ENCODE measurements at places on chromosomes 12 and 14.

GRCh38 chr12:45400991-45401390, 185.1 kb downstream of the ANO6 start:
- DNase-seq: no peak

- DNase-seq: no peak
Measured at GRCh38 chr14:61602733-61603077, 92.6 kb upstream of the HIF1A start.

DNA sequence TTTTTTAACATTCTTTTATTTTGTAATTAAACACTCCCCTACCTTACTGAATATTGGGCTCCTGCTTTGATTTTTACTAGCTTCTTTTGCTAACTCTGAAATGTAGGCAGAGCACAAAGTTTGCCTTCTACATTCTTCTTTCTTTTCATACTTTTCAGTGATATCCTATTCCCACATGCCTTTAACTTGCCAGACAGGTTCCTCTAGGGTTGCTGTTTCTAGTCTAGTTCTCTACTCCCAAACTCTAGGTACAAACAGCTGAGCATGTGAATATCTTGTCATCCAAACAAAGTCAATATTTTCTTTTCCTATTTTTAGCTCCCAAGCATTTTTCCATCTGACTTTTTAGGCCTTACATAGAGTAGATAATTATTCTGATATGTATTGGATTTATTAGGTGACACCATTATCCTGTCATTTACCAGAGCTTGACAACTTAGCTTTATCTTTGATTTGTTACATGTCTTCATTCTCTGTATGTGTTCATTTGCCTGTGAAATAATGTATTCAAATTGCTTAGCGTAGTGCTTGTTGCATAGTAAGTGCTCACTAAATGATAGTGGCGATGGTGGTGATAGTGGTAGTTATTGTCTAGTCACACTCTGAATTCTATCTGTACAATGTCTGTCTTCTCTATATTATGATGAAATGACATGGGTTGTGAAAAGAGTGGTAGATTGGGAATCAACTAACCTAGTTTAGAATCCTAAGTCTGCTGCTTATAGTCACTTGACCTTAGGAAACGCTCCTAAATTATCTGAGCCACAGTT, 73.6 kb upstream of the DNM1L start:
- DNase-seq: no peak

GRCh38 chr12:2764398-2764797, 30.4 kb upstream of the FKBP4 start:
- DNase-seq: no peak

- no peak for DNase-seq
Measured at GRCh38 chr12:98154850-98155249, 360.5 kb upstream of the TMPO start.

GRCh38 chr12:52120951-52121823, 41.7 kb downstream of the SMIM41 start:
- DNase-seq: no peak

DNA sequence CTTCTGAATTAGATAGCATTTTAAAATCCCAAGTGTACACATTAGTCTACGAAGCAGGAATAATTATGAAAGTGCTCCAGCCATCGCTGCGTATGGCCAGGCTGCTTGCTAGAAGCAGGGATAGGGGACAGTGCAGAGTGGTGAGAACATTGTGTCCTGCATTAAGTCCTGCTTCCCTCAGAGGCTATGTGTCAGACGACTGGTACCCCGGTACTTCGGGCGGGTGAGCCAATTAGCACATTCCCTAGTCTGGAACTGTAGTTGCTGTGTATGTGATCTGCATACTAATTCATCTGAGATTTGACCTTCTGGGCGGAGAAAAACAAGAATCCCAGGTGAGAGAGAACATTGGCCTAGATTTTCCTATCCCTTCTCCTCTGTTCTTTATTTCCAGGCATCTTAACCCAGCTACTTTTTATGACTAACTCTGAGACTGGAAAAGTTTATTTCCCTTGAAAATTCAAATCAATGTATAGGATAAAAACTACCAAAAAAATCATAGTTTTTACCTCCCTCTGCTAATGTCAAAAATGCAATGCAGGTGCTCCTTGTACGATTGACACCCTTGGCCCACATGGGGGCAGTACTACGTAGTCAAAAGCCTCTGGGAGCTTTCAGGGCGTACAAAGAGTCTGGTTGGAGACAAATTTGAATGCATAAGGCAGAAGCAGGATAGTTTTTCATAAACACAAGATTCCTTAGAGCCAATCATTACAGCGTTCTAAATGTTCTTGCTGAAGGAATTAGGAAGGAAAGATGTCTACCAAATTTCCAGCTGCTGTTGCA, 764.3 kb downstream of the NOVA1 start:
- DNase-seq: no peak

Data from activated T-cell treated with anti-CD3 and anti-CD28 coated beads for 4 hours (primary cell).